ENCODE measurements at places on chromosomes 13 and 19.

DNA sequence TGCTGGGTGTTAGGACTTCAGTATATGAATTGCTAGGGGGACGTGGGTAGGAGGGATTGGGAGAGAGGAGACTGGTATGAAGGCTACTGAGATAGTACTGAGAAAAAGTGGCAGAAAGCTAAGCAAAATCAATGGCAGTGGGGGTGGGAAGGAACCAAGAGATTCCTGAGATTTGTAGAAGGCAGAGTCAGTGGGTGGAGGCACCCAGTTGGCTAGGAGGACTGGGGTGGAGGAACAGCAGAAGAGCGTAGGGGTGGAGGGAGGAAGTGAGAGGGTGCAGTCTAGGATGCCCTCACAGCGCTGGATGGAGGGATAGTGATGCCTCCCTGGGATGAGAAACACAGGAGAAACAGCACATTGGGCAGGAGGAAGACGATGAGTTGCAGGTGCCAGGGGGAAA, 5.6 kb upstream of the MEDAG start:
- no peak for DNase-seq

DNA sequence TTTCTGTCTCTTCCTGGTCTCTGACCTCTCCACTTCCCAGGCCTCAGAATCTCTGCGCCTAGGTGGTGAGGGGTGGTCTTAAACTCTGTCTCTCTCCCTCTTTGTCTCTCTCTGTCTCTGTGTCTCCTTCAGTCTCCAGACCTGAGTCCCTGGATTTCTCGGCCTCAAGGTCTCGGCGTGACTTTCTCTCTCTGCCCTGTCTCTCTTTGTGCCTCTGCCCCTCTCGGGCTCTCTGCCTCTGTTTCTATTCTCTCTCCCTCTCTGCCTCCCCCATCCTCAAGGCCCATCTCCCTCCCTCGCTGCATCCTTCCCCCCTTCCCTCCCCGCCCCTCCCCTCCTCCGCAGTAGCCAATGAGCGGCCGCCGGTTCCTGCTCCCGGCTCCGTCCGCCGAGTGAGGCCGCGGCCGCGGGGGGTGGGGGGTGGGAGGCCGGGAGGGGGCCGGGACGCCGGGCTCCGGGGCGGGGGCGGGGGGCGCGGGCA, at the start of gene CACNG7:
Gene CACNG7 (plus strand): TSS at position 344 of the 481 bp plus-strand sequence. CDS start 3,554 bp downstream, outside the sequence.
- DNase-seq, result no peak

DNA sequence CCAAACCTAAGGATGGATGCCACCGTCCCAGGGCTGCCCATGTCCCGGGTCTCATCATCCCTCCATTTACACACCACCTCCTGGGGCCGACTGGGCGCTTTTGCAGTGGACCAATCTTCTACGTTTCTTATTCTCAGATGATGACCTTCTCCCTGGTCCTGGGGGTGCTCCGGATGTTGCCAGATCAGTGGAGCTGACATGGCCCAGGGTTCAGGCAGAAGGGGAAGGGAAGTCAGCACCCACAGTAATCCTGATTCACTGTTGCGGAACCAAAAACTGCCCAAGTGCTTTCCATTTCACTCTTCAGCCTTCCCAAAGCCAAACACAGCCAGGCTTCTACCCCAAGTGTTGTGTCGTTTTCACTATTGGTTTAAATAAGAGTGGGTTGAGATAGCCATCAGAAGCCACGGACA, 29.8 kb downstream of the RAB20 start:
- no peak for DNase-seq

- no peak for DNase-seq
Observed at GRCh38 chr13:46926916-46927590, 30.2 kb upstream of the HTR2A start.

DNA sequence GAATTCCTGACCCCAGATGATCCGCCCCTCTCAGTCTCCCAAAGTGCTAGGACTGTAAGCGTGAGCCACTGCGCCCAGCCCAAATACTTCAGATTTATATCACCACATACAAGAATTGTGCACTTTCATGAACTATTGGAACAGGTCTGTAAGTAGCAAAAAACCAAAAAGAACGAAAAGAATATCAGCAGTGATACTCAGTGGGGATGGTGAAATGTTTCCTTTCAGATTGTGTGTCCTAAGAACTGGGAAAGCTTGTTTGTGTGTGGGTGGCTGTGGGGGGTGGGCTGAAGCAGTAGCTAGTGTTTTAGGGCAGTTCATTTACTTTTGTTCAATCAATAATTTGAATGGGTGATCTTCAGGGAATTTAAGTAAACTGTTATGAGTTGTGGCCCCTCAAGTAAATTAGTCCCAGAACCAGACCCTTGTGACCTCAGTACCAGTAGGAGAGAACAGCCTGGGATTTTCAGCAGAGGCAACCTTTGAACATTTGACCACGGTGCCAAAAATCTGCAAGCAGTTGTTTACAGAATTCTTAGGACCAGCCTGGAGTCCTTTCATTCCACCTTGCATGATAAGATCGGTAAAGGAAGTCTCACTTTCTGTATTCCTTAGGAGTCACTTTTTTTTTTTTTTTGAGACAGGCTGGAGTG, 106.6 kb downstream of the LRCH1 start:
- no peak for DNase-seq

GRCh38 chr13:97967226-97967625, 13.8 kb downstream of the IPO5 start:
- DNase-seq, result no peak

GRCh38 chr19:55261671-55262126, 2.9 kb upstream of the PPP6R1 start:
- no peak for DNase-seq

- DNase-seq, result no peak
Observed at GRCh38 chr19:44611812-44612295, 1.5 kb upstream of the IGSF23 start.

- no peak for DNase-seq
Observed at GRCh38 chr13:105952973-105953290, 582.5 kb downstream of the EFNB2 start.

- DNase-seq, result no peak
Observed at GRCh38 chr19:31705656-31706055, 356.4 kb upstream of the TSHZ3 start.

- no peak for DNase-seq
Observed at GRCh38 chr13:59099182-59099974, 1064.3 kb downstream of the DIAPH3 start.

- no peak for DNase-seq
Observed at GRCh38 chr19:35110974-35111373, 4.6 kb upstream of the FXYD3 start.

DNA sequence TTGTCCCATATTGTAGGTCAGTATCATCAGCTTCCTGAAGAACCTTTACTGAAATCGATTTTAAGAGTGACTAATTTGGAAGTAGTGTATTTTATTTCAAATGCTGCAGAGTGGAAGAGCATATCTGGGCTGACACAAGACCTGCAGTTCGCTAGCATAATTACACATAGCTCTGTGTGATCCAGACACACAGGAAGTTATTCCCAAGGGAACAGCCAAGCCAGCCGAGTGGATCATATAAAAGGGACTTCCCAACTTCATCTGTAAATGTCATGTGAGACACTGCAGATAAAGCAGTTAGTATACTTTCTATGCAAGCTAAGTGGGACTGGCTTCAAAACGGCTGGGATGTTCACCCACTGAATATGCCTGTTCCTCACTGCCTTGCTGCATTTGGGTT, 760.4 kb downstream of the SLITRK1 start:
- DNase-seq, result no peak

DNA sequence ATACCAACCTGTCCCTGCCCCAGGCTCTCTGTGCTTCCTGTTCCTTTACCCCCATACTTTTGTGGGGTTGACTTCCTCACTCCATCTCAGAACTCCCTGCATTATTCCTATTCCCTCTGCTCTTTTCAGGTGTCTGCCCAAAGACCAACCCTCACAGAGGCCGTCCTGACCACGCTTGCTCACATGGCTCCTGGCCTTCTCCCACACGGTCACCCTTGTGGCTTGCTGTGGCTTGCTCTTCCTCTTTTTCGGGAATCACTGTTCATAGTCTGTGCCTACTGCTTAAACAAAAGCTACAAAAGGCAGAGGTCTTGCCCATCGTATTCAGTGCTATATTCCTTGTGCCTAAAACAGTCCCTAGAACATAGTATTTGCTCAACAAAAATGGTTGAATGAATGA, 25.2 kb upstream of the ARGLU1 start:
- no peak for DNase-seq

DNA sequence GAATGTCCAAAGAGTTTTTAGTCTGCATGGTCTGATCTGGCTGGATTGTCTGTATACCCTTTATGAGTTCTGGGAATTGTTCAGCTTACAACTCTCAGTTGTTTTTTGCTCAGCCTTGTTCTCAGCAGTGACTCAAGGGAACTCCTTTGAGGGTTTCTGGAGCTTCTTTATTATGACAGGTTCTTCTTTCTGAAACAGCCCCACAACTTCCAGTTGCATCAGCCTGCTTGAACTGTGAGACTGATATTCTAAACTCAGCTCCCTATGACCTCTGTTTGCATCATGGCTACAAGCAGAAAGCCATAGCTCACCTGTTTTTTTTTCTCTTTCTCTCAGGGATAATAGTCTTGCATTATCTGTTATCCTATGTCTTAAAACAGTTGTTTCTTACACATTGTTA, 85.0 kb downstream of the TDRD3 start:
- no peak for DNase-seq

DNA sequence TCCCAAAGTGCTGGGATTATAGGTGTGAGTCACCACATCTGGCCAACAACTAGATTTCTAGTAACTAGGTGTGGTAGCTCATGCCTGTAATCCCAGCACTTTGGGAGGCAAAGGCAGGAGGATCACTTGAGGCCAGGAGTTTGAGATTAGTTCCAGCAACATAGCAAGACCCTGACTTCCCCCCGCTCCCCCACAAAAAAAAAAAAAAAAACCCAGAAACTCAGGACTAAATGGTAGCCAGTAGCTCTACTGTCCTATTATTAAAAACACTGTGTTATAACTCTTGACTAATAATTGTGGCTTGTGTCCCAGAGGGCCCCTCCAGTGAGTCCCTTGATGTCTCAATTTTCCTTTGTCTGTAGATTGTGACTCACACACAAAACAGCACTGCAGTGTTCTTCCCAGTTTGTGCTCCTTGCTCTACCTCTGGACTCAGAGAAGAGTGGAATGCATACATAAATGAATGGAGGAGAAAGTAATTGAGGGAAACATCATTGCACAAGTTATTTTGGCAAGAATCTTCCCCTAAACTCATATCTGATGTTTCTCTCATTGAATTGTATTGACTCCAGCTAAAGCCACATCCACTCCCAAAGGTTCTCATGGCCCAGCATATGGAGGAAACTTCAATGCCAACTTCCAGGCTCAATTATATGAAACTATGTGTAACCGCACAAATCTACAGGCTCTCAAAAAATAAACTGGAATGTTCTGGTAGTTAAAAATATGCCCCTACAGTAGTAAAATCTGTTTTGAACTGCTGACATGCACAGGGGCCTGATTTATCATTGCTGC, 8.8 kb downstream of the TPT1 start:
- DNase-seq, result no peak

- DNase-seq, result no peak
Observed at GRCh38 chr13:33745370-33746324, 72.3 kb upstream of the RFC3 start.

DNA sequence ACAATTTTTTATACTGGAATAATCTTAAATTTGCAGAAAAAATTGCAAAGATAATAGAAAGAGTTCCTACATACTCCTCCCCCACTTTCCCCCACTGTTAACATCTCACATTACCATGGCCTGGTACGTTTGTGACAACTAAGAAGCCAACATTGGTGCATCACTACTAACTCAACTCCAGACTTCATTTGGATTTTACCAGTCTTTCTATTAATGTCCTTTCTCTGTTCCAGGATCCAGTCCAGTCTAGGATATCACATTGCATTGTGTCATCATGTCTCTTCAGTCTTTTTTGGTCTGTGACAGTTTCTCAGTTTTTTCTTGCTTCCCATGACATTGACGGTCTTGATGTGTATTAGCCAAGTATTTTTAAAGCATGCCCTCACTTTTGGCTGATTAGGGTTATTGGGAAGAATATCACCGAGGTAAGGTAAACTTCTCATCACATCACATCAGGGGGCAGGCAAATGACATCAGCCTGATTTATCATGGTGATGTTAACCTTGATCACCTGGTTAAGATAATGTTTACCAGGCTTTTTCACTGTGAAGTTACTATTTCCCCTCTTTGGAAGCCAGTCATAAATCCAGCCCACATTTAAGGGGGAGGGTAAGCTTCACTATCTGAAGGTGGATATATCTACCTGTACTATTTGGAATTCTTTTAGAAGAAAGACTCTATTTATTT, 322.1 kb downstream of the ENOX1 start:
- DNase-seq, result no peak

DNA sequence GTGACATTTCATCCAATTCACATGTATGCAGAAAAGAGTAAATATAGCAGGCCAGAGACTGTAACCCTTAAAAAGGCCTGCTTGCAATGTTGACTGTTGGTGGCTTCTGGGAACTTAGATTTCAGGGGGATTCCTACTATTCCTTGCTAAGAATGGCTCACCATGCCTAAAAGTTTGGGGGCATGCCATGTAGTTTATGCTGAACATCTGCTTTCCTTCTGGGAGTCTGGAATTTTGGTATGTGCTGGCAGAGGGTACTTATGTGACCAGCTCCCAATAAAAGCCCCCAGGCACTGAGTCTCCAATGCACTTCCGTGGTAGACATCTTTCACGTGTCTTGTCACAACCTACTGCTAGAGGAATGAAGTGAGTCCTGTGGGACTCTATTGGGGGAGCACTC, 88.4 kb upstream of the PCDH8 start:
- DNase-seq, result no peak

DNA sequence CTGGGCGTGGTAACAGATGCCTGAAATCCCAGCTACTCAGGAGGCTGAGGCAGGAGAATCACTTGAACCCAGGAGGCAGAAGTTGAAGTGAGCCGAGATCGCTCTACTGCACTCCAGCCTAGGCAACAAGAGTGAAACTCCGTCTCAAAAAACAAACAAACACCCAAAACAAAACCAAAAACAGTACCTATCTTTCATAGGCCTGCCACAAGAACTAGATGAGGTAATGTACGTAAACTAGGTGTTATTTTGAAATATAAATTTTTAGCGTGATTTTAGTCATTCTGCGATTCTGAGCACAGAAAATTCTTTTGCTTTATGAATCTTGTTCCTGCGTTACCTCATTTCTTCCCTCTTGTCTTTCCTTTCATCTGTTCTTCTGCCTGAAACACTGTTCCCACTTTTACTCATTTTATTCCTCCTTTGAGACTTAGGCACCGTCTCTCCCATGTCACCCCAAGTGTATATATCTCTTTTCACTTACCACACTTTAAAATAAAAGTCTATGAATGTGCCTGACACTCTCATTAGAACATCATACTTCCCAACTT, 238.2 kb upstream of the HTR2A start:
- peak; percentile 27 for DNase-seq

DNA sequence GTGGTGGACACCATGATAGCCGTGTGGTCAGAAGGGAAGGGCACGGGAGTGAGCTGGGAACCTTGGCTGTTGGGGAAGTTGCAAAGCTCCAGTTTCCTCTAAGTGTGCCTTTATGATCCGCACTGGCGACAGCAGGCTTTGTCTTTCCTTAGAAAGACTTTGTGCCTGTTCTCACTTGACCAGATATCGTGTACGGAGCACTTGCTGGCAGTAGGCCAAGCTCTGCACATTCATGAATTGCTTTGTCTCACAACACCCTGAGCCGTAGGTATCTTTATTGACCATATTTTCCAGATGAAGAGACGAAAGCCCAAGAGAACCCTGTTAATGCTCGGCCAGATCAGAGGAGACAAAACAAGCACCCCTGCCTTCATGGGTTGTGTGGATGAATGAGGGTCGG, 15.1 kb downstream of the CUL4A start:
- no peak for DNase-seq
